ENCODE measurements at places on chromosomes 7 and 10.

DNA sequence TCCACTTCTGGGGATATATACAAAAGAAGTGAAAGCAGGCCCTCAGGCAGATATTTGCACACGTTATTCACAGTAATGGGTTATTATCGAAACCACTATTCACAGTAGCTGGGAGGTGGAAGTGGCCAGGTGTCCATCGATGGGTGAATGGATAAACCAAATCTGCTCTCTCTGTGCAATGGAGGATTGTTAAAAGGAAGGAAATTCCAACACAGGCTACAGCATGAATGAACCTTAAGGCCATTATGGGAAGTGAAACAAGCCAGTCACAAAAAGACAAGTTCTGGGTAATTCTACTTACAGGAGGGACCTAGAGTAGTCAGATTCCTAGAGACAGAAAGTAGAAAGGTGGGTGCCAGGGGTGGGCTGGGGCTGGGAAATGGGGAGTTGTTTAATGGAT, 48.5 kb upstream of the BHLHA15 start:
- DNase-seq = no peak

GRCh38 chr10:73263693-73264347, 11.4 kb upstream of the MRPS16 start:
- DNase-seq = no peak

- DNase-seq = no peak
These were observed 129.3 kb downstream of the FAM107B start for GRCh38 chr10:14645239-14645960.

DNA sequence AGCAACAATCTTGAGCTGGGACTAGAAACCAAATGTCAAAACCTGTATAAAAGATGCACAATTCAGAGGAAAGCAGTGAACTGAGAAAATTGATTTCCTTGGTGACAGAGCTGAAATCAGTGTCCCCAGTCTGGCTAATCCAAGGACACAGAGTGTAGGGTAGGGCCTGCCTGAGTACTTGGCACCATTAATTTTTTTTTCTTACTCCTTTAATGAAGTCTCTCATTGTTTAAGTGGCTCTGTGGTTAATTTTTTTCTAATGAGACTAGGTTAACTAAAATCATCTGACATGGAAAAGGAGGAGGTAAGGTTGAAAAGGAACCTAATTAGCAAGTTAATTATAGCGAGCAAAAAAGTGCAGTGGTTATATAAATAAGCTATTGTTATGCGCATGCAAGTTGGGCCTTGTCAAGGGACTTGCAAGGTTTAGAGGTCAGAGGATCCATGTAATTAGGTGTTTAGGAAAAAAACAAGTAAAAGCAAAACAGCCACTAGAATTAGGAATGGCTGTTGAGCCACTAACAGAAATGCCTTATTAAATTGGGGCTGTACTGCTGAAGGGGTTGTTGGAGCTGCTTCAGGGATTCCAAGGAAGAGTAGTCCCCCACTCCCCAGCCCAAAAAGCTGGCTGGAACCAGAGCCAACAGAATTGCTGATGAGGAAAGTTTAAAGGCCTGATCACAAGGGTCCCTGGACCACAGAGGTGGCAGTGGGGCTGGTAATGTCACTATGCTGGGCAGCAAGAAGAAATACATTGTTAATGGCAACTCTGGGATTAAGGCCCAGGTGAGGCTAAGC, 58.9 kb upstream of the STRIP2 start:
- DNase-seq = no peak

DNA sequence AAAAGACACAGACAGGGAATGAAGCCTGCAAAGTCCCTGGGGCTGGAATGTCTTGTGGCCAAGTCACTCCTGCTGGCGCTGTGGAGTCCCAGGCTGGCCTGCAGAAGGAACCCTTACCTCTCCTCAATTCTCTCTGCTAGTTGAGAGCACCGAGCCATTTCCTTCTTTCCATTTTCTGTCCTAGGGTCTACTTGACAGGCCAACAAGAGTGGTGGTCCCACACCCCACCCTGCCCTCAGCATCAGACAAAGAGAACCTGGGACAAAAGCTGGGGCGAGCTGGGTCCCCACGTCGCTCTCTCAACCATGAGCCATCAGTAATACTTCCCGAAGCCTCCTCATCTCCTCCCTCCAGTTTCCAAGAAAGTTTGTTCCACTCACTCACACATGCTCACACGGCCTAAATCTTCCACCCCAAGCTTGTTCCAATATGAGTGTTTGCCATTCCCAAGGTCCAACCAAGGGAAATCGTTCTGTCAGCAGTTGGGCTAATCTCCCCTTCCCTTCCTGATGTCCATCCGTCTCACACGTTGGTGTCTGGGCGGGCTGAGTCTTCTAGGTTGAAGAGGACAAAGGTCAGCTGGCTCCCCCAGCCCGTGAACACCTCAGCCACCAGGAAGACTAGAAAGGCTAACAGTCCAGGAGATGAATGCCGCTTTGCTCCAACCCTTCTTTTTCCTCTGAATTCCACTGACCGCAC, 44.3 kb downstream of the CLEC2L start:
- no peak for DNase-seq

- DNase-seq = no peak
These were observed 55.8 kb downstream of the LHPP start for GRCh38 chr10:124517461-124517860.

DNA sequence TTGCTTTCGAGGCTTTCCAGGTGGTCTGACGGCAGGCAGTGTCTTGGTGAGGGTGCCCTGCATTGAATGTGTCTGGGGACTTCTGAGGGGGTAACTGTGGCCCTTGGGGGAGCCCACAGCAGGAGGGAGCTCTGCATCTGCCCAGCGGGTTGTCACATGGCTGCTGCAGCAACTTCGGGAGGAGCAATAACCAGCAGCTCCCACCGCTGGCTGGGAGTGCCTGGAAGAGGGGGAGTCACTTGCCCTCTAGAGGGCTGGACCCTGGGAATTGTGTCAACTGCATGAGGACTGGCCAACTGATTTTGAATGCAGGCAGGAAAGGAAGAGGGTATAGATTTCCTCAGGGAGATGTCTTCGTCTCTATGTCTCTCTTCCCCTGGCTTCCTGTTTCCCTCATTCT, 26.4 kb downstream of the C10orf120 start:
- DNase-seq = no peak

- DNase-seq = no peak
These were observed 9.1 kb downstream of the H2AZ2 start for GRCh38 chr7:44838751-44839150.

DNA sequence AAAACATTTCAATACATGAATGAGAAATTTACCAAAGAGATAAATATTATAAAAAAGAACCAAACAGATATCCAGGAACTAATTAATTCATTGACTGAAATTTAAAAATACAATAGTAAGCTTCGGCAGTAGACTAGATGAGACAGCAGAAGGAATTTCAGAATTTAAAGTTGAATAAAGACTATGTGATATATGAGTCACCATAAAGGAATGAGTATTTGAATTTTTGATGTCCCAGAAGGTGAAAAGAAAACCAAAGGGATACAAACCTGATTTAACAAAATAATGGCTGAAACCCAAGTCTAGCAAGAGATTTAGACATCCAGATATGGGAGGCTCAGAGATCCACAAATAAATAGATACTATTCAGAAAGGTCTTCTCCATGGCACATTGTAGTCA, 623.9 kb upstream of the FOXK1 start:
- DNase-seq = no peak

GRCh38 chr7:97064972-97065587, 40.4 kb upstream of the DLX5 start:
- DNase-seq = no peak

GRCh38 chr10:125149036-125149679, 11.2 kb downstream of the CTBP2 start:
- no peak for DNase-seq

- no peak for DNase-seq
These were observed 25.4 kb upstream of the USP6NL start for GRCh38 chr10:11636697-11637303.

DNA sequence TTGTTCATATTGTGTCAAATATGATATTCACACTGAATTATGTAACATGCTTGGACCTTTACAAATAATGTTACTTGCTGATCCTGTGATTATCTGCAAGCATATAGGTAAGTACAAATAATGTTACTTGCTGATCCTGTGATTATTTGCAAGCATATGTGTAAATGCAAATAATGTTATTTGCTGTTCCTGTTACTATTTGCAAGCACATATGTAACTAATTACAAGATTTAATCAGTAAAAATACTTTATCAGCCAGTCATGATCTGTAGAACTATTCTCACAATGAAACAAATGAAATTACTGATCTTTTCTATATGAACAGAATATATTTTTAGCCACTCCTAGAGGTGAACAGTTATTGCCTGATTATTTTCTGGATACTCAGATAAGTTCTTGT, 44.7 kb upstream of the NPY start:
- no peak for DNase-seq

DNA sequence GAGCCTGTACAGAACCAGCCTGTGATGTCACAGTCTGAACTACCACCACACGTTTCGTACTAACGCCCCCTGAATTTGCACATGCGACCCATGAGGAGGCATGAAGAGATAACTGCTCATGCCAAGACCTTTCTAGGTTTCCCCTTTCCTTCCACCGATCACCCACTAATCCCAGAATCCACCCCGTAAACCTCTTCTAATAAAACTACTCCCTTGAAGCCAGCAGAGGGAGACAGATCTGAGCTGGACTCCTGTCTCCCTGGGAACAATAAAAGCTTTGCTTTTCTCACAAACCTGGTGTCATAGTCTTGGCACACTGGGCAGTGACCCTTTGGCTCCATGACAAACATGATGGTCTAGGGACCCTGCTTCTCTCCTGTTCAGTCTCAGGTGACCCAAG, 144.5 kb downstream of the FRMD4A start:
- DNase-seq = no peak

DNA sequence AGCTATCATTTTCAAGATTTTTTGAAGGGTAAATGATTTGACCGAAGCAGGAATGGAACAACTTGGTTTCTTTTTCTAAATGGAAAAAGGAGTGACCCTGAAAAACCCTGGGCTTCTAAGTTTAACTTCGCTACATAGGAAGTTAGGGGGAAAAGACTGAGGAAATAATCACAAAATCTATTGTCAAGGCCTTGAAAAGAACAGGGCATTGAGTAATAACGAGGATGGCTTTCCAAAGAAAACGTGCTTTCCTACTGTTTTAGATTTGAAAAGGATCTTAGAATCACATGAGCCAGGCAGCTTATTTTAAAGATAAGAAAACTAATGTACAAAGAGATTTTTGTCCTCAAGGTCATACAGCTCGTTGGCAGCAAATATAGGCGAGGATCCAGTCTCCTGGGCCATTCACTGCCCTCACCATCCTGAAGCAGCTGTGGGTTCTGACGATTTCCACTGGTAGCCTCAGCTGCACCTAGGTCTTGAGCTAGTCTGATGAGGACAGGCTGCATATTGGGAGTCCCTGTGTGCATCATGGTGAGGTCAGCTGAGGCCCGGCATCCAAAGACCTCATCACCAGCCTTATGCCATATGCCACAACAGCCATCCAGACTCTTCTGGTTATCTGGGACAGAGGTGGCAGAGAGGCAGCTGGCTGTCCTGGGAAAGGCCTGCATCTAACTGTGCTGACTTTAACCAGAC, 384.7 kb upstream of the NRP1 start:
- DNase-seq = no peak
